Activated CD4-positive, CD25-positive, alpha-beta regulatory T cell treated with anti-CD3 and anti-CD28 coated beads, Interleukin-2, amount 50 U/mL, for 24 hours (primary cell): ENCODE measurements at places on chromosomes 12 and 14.

GRCh38 chr12:68899251-68899771 is 33.7 kb downstream of the CPM start:
- no peak for ATAC-seq

DNA sequence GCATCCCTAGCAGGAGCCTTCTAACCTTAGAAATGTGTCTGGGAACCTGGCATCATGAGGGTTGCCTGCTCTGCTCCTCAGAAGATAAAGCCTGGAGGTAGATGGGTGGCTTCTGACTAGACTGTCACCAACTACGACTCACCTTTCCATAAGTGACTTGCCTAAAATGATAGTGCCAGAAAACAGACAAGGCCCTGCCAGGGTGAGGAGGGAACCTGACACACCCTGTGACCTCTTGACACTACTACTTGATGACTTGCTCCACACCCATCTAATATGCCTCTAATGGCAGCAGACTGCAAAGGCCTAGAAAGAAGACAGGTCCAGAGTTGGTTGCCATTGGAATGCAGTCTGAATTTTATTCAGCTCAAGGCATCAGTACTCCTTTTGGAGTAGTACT is 9.4 kb downstream of the RNF41 start:
- peak; percentile 96 for ATAC-seq

DNA sequence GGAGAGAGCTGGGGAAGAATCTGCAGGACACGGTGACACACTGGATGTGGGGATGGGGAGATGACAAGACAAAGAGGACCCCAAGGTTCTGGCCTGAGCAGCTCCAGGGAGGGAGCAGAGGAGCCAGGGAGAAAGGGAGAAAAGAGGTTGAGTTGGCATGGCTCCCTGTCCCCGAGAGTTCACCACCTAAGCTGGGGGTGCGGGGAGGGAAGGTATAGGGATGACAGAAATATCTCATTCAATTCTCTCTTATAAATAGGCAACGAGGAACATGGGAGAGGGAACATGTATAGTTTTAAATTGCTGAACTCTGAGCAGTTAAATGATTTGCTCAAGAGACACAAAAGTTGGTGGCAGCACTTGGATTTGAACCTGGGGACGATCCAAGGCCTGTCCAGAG is 85.1 kb downstream of the CMKLR1 start:
- ATAC-seq: no peak

GRCh38 chr14:96614481-96614881 is 112.3 kb downstream of the PAPOLA start:
- ATAC-seq: no peak

GRCh38 chr14:42323426-42323825 is 716.8 kb downstream of the LRFN5 start:
- ATAC-seq: no peak

- no peak for ATAC-seq
These were observed 733 bp upstream of the P3H3 start for GRCh38 chr12:6827437-6827911.
